ENCODE measurements at places on chromosomes 2 and 18.

DNA sequence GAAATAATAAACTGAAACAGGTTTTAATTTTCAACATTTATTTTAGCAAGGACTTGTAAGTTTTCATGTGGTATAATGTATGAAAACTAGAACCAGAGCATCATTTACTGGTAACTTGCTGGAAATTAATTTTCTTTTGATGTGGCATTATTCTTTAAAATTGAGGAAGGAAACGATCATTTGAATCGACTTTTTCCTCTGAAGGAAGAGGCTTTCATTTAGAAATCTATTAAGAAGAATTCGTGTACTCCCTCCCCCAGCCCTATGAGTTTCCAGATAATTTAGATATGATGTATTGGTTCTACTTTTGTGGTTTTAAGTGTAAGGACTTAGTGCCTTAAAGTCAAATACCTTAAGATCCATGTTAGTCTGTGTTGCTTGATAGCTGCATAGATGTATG lies 2.5 kb downstream of the BABAM2 start:
- peak; percentile 43 for DNase-seq

DNA sequence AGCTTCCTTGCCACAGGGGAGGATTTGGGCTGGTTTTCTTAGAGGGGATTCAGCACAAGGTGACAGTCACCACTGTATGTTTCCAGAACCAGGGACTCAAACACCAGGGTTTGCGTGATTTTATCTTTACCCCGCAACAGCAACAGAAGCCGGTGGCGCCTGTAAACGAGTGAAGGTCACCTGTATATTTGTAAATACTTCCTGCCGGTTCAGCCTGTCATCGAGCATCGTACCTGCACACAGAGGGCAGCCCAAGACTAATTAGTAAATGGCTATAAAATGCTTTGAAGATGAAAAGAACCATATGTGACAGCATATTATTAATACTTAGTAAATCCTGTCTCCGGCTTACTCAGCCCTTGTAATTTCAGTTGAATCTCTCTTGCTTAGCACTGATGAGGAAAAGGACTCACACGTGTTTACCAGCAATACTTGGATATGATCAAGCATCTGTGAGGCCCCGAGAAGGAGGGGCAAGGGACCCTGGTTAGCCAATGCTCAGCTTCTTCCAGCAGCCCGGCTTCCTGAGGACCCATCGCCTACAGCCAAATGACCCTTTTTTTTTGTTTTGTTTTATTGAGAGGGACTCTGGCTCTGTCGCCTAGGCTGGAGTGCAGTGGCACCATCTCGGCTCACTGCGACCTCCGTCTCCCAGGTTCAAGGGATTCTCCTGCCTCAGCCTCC lies 51.3 kb upstream of the FOSL2 start:
- no peak for DNase-seq

DNA sequence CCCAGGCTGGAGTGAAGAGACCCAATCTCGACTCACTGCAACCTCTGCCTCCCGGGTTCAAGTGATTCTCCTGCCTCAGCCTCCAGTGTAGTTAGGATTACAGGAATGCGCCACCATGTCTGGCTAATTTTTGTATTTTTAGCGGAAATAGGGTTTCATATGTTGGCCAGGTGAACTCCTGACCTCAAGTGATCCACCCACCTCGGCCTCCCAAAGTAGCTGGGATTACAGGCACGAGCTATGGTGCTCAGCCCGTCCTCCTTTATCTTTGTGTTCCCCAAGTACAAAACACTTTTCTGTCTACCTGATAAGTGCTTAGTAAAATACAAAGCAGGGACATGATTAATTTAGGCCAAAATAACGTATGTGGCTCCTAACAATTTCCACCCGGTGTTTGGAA lies 91.2 kb upstream of the STK17B start:
- DNase-seq: no peak

DNA sequence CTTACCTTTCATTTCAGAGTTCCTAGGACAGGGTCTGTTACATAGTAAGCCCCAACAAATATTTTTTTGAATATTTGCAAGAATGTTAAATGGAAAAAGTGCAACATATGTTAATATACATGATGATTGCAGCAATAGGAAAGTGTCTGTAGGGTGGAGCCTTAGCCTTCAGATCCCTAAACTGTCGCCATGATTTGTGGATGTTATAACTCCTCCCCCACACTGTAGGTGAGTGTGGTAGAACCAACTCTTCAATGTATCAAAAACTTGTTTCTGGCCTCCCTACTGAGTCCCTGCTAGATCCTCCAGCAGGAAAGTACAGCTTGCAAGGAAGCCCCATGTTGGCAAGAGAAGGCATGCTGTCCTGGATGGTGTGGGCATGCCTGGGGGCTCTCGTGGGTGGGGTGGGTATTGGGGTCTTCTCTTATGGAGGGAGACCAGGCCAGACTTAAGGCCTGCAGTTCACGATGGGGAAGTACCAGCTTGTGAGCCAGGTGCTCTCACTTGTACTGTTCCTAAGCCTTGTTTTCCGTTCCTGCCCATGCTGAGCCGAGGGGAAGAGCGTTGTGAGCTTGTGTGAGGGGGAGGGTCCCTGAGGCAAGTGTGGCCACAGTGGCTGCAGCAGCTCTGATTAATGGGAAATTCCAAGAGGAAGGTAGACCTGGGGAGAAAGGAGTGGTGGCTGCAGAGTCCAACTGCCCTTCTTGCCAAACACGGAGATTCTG lies 11.4 kb downstream of the FHOD3 start:
- no peak for DNase-seq

GRCh38 chr18:39685303-39685902 lies 2119.8 kb upstream of the CELF4 start:
- DNase-seq: no peak

DNA sequence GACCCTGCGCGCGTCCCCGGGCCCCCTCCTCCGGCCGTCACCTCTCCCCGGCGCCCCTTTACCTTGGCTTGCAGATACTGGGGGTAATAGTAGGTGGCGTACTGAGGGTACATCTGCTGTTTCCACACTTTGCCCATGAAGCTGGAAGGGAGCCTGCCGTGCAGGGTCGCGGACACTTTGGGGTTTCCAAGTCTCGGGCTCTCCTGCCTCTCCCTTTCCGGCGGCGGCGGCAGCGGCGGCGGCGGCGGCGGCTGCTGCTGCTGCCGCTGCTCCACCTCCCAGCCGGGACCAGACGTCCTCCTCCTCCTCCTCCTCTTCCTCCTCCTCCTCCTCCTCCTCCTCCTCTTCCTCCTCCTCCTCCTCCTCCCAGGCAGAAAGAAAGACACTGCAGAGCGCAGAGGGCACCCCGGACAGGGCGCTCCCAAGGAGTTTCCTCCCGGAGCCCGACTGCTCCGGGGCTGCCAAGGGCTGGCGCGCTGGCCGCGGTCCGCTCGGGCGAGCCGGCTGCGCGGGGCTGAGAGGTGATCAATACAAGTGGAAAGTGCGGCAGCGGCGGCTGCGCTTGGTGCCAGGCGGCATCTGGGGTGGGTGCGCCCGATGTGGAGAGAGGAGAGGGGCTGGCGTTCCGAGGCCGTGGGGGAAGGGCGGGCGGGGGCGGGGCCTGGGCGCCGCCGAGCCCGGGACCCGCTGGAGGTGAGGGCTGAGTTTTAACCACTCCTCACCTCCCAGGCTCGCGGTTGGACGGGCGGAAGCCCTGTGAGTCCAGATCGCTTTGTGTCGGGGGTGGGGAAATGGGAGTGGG lies at the start of gene RBMS1:
Gene RBMS1 (minus strand): TSS at position 581 of the 802 bp plus-strand sequence. CDS start 444 bp downstream, at position 137.
- DNase-seq: peak; percentile 49
